ENCODE measurements at places on chromosomes 2 and 18.
A peak's percentile ranks its signal among the peaks of the same experiment; 100 is the strongest.

- peak; percentile 40 for DNase-seq
Observed at GRCh38 chr2:230160112-230160660, 59.6 kb downstream of the SP110 start.

GRCh38 chr2:98734162-98734561, 3.2 kb upstream of the MGAT4A start:
- DNase-seq: peak; percentile 59

- DNase-seq: no peak
Observed at GRCh38 chr2:171810422-171811244, 83.4 kb downstream of the SLC25A12 start.

- no peak for DNase-seq
Observed at GRCh38 chr2:196066291-196067087, 2.1 kb downstream of the DNAH7 start.

GRCh38 chr2:64243081-64244036, 99.1 kb upstream of the PELI1 start:
- no peak for DNase-seq

DNA sequence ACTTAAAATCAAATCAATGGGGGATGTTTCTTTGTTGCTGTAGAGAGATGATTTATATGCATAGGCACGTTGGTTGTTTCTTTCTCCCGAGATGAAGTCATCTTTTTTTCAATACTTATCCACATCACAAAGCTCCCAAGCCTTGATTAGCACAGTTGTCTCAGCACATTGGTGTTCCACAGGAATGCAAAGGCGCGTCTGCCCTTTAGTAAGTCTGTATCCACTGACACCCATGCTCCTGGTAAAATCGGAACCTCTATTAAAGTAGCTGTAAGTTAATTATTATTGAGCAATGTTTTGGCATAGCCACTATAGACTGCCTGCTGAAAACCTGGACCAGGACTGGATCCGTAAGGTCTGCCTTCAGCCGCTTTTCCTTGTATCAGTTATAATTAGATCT, 77.6 kb upstream of the RBM44 start:
- DNase-seq: no peak

- no peak for DNase-seq
Observed at GRCh38 chr18:51150113-51150700, 47.3 kb downstream of the MEX3C start.

GRCh38 chr2:62227386-62228075, 31.6 kb downstream of the B3GNT2 start:
- DNase-seq: no peak

DNA sequence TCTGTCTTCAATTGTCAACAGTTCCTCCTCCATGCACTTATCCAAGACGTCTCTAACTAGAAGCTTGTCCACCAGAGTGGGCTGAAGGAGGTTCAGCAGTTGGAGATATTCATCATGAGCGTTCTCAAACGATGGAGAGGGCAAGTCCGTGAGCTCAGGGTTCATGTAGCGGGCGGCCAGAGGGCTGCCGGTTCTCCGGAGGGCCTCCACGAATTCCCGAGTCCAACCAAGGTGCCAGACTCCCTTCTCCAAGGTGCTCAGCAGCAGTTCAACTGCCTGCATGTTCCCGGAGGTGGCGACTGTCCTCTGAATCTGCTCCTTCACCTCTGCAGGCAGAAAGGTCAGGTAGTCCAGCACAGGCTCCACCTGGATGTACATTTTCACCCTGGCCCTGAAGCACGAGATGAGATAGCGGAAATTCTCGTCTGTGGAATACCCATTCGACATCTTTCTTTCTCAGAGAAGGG, 590 bp downstream of the IFIH1 start:
- DNase-seq: peak; percentile 41

- DNase-seq: no peak
Observed at GRCh38 chr2:239912938-239913635, 112.1 kb downstream of the NDUFA10 start.

DNA sequence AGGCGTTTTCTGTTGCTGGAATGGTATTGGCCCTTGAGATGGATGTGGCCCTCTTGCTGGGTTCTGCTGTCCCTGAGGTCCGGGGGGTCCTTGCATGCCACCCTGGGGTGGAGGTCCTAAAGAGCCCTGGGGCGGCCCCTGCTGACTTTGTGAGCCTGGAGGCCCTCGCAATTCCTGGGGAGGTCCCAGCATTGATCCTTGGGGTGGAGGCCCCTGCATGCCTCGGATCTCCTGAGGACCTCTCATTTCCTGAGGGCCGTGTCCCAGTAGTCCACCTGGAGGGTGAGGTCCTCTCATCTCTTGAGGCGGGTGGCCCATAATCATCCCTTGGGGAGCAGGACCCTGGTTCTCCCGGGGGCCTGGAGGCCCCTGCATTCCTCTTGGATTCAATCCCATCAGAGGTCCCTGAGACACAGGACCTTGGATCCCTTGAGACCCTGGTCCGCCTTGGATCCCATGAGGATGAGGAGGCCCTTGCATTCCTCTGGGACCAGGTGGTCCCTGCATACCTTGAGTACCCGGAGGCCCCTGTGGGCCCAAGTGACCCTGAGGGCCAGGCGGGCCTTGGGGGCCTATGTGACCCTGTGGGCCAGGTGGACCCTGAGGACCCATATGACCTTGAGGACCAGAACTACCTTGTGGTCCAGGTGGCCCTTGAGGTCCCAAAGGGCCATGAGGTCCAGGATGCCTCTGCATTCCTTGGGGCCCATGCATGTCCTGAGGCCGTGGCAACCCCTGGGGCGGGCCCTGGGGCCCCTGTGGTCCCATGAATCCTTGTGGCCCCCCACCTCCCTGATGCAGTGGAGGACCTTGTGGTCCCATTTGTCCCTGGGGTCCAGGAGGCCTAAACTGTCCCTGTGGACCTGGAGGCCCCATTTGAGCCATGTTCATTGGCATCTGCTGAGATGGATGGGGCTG, 18.3 kb downstream of the SFT2D3 start:
- DNase-seq: no peak

GRCh38 chr2:144343145-144343544, 176.8 kb downstream of the ZEB2 start:
- DNase-seq: no peak

DNA sequence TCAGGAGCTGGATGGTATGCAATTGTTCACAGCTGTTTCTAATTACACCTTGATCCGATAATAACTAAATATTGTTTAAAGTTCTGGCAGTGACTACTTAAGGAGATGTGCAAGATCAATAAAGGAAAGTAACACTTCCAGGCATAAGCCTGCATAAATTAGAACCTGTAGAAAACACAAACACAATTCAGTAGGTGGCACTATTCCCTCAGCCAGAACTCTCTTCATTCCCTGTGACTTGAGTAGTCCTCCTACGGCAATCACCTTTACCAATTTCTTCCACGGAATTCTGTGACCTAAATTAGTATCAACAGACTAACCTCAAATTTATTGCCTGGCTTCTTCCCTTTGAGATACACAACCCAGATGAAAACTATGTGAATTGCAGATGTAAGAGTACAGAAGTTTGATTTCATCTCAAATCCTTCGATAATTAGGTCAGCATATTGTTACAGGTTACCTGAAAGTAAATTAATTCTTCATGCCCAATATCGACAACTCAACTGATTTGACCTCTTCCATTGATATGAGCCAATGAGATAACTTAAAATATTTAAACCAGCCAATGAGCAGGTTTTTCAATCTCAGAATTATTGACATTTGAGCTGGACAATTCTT, 137.8 kb downstream of the PID1 start:
- no peak for DNase-seq

DNA sequence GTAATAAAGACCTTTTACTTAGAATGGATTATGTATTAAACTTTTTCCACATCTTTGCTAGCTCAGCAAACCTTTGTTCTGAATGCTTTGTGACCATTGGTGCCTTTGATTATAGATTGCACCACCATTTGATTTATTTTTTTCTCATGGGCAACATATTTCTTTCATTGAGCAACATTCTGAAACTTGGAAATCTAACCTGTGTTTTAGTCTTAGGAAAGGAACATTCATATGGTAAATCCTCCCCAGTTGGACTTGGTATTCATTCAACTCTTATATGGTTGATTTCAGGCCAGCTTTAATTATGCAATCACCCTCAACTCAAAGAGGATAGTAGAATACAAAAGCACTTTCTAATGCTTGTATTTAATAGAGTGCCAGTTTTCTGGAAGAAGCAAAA, 1077.9 kb upstream of the ZEB2 start:
- no peak for DNase-seq

GRCh38 chr2:25309402-25309801, 32.3 kb downstream of the DNMT3A start:
- peak; percentile 64 for DNase-seq

GRCh38 chr18:24014062-24014985, at the start of gene TTC39C:
Gene TTC39C, plus strand, starts transcription at chr18:24014754. Its CDS starts 118 bp downstream, at chr18:24014872.
- DNase-seq: peak; percentile 79

- DNase-seq: no peak
Observed at GRCh38 chr2:23169896-23170295, 215.1 kb upstream of the KLHL29 start.

GRCh38 chr2:112074506-112074905, 19.4 kb downstream of the TMEM87B start:
- DNase-seq: no peak
